H9 (cell line): ENCODE measurements at places on chromosomes 7 and 10.

DNA sequence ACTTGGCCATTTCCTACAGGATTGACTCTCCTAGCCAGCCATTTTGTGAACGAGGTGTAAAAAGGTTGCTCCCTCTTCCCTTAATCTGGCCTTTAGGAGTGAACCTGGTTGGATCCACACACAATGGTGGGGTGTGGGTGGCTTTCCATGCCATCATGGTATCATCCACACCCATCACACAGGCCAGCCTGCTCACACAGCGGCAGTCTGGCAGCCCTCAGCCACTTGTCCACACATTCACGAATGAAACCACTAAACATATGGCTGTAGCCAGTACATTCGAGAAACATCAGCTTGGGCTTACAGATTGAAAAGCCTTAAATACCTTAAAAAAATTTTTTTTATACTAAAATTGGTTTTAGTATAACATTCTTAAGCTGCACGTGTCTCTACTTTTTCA lies 31.9 kb downstream of the NEUROD6 start:
- H3K27me3 ChIP-seq, result no peaks in the 10 kb centered on the region
- no peaks in the 10 kb centered on the region for H3K36me3 ChIP-seq
- H3K4me3 ChIP-seq, result no peak overlapping the region
- no peak overlapping the region for H3K27ac ChIP-seq

GRCh38 chr10:33274096-33274785 lies 60.2 kb downstream of the NRP1 start:
- no peak for DNase-seq
- H3K4me3 ChIP-seq, result no peak overlapping the region
- H3K27ac ChIP-seq, result no peak overlapping the region
- H3K4me1 ChIP-seq, result peaks cover 2% of the 10 kb centered on the region; the same call in 1 of the 2 replicates
- H3K36me3 ChIP-seq, result no peaks in the 10 kb centered on the region

GRCh38 chr10:88390041-88390440 lies 193.1 kb downstream of the RNLS start:
- no peak for DNase-seq
- no peak overlapping the region for H3K4me3 ChIP-seq
- H3K36me3 ChIP-seq, result peaks cover under 1% of the 10 kb centered on the region
- H3K27ac ChIP-seq, result no peak overlapping the region
- H3K27me3 ChIP-seq, result no peaks in the 10 kb centered on the region

DNA sequence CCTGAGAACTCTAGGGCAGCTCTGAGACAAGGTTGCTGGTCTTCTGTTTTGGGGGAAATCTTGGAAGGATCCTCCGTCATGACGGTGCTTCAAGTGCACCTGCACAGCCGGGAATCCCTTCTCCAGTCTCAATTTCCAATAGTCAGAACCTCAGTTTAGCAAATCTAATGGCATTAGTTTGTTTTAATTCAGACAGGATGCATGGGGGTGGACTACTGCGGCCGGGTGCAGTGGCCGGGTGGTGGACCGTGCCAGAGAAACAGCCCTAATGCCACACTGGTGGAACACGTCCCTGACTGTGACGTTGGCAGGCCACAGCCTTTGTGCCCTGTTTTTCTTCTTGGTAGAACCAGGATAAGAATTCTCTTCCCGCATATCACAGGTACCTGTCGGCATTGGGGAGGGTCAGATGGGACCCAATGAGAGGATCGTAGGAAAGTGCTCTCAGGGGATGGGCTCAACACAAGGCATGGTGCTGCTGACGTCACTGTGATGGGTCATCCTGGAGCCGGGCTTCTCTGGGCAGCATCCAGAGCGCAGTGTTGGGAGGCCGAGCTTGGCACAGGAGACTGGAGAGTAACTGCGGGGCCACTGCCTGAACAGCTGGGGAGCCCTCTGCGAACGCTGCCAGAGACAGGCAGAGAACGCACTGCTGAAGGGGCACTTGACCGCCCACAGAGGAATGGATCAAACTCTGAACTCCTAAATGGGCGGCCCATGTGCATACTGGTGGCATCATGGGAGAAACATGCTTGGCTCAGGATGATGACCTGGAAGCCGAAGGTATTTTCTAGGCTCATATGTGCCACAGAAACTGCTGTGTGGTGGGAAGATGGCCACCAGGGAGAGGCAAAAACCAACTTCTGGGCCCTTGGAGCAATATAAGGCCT lies 313.8 kb upstream of the SHH start:
- H3K4me1 ChIP-seq, result no peaks in the 10 kb centered on the region
- no peak for DNase-seq
- no peaks in the 10 kb centered on the region for H3K27me3 ChIP-seq
- no peak overlapping the region for H3K4me3 ChIP-seq
- no peak overlapping the region for H3K27ac ChIP-seq

DNA sequence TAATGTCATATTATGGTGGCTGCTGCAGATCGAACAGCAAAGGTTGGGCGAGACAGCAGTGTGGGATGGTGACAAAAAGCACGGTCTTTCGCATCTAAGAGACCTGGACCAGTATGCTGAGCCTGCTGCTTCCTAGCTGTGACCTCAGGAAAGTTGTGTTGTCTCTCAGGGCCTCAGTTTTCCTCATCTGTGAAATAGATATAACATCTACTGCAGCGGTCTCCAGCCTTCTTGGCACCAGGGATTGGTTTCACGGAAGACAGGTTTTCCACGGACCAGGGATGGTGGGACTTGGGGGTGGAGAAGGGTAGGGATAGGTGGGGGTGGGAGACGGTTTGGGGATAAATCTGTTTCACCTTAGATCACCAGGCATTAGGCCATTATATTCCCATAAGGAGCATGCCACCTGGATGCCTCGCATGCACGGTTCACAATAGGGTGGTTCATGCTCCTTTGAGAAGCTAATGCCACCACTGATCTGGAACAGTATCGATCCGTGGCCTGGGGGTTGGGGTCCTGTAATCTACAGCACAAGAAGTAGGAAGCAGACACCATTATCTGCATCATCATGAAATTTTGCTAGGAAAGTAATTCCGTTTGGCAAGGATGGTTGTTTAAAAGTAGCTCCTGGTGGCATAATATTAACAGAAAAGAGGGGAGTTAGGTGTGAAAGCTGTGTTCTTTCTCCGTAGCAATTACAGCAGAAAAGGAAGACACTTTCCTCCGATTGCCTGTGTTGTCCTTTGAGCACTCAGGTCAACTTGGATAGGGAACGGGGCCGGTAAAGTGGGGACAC lies 10.8 kb downstream of the KLF6 start:
- H3K4me1 ChIP-seq, result peaks cover 3% of the 10 kb centered on the region; the same call in 1 of the 2 replicates
- peak; percentile 26 for DNase-seq

DNA sequence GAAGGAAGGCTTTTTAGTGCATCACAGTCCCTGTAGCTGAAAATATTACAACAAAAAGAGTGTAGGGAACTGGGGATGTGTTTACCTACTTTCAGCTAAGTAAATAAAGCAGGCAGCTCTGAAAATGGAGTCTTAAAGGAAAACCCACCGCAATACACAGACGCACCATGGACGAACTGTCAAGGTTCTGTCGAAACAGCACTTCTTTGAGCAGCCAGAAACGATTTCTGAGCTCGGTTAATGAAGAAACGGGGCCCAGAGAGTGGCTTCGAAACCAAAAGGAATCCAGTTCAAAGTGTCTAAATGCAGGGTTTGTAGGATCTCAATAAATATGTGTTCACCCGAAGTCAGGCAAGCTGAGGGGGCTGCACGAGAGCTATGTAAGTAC lies 275.4 kb upstream of the NEBL start:
- peak overlapping the region; percentile 82 for H3K4me3 ChIP-seq
- DNase-seq, result no peak
- peaks cover 2% of the 10 kb centered on the region; the same call in 1 of the 2 replicates for H3K27me3 ChIP-seq
- H3K4me1 ChIP-seq, result no peaks in the 10 kb centered on the region

- no peaks in the 10 kb centered on the region for H3K36me3 ChIP-seq
- H3K27me3 ChIP-seq, result no peaks in the 10 kb centered on the region
- no peak overlapping the region for H3K4me3 ChIP-seq
- no peak overlapping the region for H3K27ac ChIP-seq
- H3K4me1 ChIP-seq, result no peaks in the 10 kb centered on the region
- no peak for DNase-seq
Measured at GRCh38 chr10:45581582-45582385, 90.8 kb downstream of the ZFAND4 start.

- H3K27ac ChIP-seq, result no peak overlapping the region
- H3K4me3 ChIP-seq, result no peak overlapping the region
- H3K4me1 ChIP-seq, result peaks cover 2% of the 10 kb centered on the region; the same call in 1 of the 2 replicates
- H3K27me3 ChIP-seq, result no peaks in the 10 kb centered on the region
- H3K36me3 ChIP-seq, result no peaks in the 10 kb centered on the region
- no peak for DNase-seq
Measured at GRCh38 chr10:52215745-52216361, 98.2 kb upstream of the DKK1 start.

- DNase-seq, result no peak
- H3K27me3 ChIP-seq, result no peaks in the 10 kb centered on the region
- no peak overlapping the region for H3K4me3 ChIP-seq
- no peaks in the 10 kb centered on the region for H3K36me3 ChIP-seq
Measured at GRCh38 chr10:71512761-71513539, 116.2 kb downstream of the CDH23 start.

- H3K4me3 ChIP-seq, result no peak overlapping the region
- peaks cover 91% of the 10 kb centered on the region for H3K36me3 ChIP-seq
- no peak for DNase-seq
- no peak overlapping the region for H3K27ac ChIP-seq
- H3K27me3 ChIP-seq, result no peaks in the 10 kb centered on the region
- no peaks in the 10 kb centered on the region for H3K4me1 ChIP-seq
Measured at GRCh38 chr7:87354749-87355148, 9.3 kb downstream of the CROT start.

- H3K4me3 ChIP-seq, result no peak overlapping the region
- H3K27ac ChIP-seq, result no peak overlapping the region
Measured at GRCh38 chr10:112532189-112532588, 85.2 kb downstream of the VTI1A start.

- H3K27ac ChIP-seq, result no peak overlapping the region
- no peaks in the 10 kb centered on the region for H3K27me3 ChIP-seq
- no peak overlapping the region for H3K4me3 ChIP-seq
- peaks cover 23% of the 10 kb centered on the region for H3K36me3 ChIP-seq
- H3K4me1 ChIP-seq, result peaks cover 5% of the 10 kb centered on the region; the same call in 1 of the 2 replicates
Measured at GRCh38 chr10:14873090-14873760, 5.4 kb upstream of the SUV39H2 start.

- no peaks in the 10 kb centered on the region; the same call in 1 of the 2 replicates for H3K4me1 ChIP-seq
- no peaks in the 10 kb centered on the region for H3K27me3 ChIP-seq
- DNase-seq, result no peak
- no peak overlapping the region for H3K27ac ChIP-seq
Measured at GRCh38 chr10:91381257-91381891, 28.8 kb upstream of the HECTD2 start.

GRCh38 chr7:485188-486081 lies 34.2 kb downstream of the PDGFA start:
- H3K27ac ChIP-seq, result no peak overlapping the region
- H3K27me3 ChIP-seq, result no peaks in the 10 kb centered on the region
- no peak overlapping the region for H3K4me3 ChIP-seq
- DNase-seq, result no peak
- no peaks in the 10 kb centered on the region for H3K4me1 ChIP-seq

DNA sequence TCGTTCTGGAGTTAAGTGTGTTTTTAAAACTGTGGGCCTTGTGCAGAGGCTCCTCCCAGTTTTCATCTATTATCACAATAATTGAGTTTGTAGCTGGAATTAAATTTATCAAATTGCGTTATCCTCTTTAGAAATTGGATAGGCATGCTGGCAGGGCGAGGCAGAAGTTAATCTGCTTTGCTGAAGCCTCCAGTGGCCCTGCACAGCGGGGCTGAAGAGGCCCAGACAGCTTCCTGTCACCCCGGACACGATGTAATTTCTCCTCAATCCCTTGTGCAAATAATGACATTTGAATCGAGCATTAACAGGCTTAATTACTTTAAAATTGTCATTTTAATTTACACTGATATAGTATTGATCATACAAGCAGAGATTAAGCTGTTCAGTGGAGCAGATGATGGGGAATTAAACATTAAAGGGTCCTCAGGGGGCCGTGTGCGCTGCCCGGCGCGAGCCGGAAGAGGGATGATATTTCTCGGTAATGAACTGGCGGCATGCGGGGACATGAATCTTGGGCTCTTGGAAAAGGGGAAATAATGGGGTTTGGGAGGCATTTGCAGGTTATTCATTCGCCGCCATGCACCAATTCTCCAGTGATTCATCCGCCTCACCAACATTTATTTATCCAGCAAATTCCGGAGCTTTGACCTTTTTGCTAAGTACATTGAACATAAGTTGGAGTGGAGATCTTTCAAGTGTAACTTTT lies 118.5 kb downstream of the NKX6-2 start:
- no peaks in the 10 kb centered on the region for H3K36me3 ChIP-seq
- H3K27me3 ChIP-seq, result no peaks in the 10 kb centered on the region
- no peak overlapping the region for H3K27ac ChIP-seq
- DNase-seq, result no peak

DNA sequence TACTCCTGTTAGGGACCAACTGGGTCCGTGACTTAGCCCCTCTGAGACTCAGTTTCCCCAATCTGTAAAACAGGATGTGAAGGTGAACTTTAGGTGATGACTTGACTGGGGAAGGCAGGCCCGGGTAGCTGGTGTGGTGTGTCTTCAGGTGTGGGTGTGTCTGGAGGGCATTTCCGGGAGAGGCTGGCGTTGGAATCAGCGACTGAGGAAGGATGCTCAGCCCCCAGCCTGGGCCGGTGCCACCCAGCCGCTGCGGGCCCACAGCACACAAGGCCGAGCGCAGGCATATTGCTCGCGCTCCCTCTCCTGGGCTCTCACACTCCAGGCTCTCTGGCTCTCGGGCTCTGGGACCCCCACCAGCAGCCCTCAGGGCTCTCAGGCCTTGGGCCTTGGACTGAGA lies 31.7 kb upstream of the CNPY1 start:
- H3K4me3 ChIP-seq, result no peak overlapping the region
- no peaks in the 10 kb centered on the region for H3K4me1 ChIP-seq
- H3K27me3 ChIP-seq, result no peaks in the 10 kb centered on the region
- DNase-seq, result no peak
- no peaks in the 10 kb centered on the region for H3K36me3 ChIP-seq
- H3K27ac ChIP-seq, result no peak overlapping the region

- H3K27me3 ChIP-seq, result no peaks in the 10 kb centered on the region
- H3K4me3 ChIP-seq, result no peak overlapping the region
- DNase-seq, result no peak
- H3K27ac ChIP-seq, result no peak overlapping the region
- H3K36me3 ChIP-seq, result peaks cover 19% of the 10 kb centered on the region; the same call in 2 of the 3 replicates
- peaks cover 9% of the 10 kb centered on the region; the same call in 1 of the 2 replicates for H3K4me1 ChIP-seq
Measured at GRCh38 chr7:107972075-107972482, 30.9 kb downstream of the LAMB1 start.

- H3K27me3 ChIP-seq, result no peaks in the 10 kb centered on the region
- H3K4me3 ChIP-seq, result peak overlapping the region; percentile 82
- peaks cover 15% of the 10 kb centered on the region for H3K36me3 ChIP-seq
- DNase-seq, result no peak
Measured at GRCh38 chr10:132332433-132332754, 401 bp downstream of the LRRC27 start.

DNA sequence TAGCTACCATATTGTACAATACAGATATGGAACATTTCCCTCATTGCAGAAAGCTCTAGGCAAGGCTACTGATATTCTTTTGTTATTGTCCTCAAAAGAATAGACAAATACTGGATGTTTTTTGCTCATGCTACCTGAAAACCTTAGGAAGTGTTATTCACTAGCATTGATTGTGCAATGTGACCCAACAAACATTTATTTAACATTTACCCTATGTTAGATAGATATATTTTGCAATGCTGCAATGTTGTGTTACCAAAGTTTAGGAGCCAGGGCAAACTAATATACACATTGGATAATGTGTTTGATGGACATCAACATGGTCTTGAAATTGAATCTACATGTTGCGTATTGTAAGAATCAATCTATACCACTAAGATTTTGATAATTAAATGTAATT lies 112.8 kb upstream of the CREB5 start:
- no peaks in the 10 kb centered on the region for H3K36me3 ChIP-seq
- H3K4me3 ChIP-seq, result no peak overlapping the region
- no peaks in the 10 kb centered on the region for H3K27me3 ChIP-seq

- no peaks in the 10 kb centered on the region for H3K27me3 ChIP-seq
- no peaks in the 10 kb centered on the region for H3K36me3 ChIP-seq
- DNase-seq, result no peak
- no peak overlapping the region for H3K4me3 ChIP-seq
Measured at GRCh38 chr7:11726794-11727155, 105.2 kb downstream of the THSD7A start.
